Thoracic aorta (tissue), 2 donors: ENCODE measurements at places on chromosomes 1 and 21. TPM values are rescaled to one million over a fixed set of nuclear protein-coding genes. Genes with fewer than 3 reads are reported as not detected.

GRCh38 chr1:64921771-64922170 is 44.6 kb downstream of the JAK1 start:
- H3K36me3 ChIP-seq = no peaks in the 10 kb centered on the region
- H3K27ac ChIP-seq = no peak overlapping the region
- no peak for DNase-seq
- no peaks in the 10 kb centered on the region for H3K27me3 ChIP-seq
- H3K4me3 ChIP-seq = no peak overlapping the region

DNA sequence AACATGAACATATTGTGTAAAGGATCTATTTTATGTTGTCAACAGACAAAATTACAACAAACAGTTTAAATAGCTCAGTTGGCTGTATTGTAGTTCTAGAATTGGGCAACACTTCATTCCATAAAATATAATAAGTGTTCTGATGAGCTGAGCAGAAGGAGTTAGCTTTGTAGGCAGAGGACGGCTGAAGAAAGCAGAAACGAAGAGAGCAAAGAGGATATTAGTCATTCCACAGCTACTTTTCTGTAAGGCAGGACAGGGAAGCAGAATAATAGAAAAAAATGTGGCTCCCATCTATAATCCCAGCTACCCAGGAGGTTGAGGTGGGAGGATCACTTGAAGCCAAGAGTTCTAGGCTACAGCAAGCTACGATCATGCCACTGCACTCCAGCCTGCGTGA is 20.2 kb upstream of the IVNS1ABP start:
- H3K27ac ChIP-seq = no peak overlapping the region
- H3K4me1 ChIP-seq = no peaks in the 10 kb centered on the region
- no peaks in the 10 kb centered on the region for H3K27me3 ChIP-seq
- DNase-seq = no peak
- H3K36me3 ChIP-seq = no peaks in the 10 kb centered on the region

GRCh38 chr1:209354111-209354839 is 229.2 kb upstream of the CAMK1G start:
- H3K27me3 ChIP-seq = no peaks in the 10 kb centered on the region
- H3K36me3 ChIP-seq = no peaks in the 10 kb centered on the region
- no peak overlapping the region for H3K4me3 ChIP-seq
- no peaks in the 10 kb centered on the region for H3K4me1 ChIP-seq
- H3K27ac ChIP-seq = no peak overlapping the region
- DNase-seq = peak; percentile 4

- DNase-seq = no peak
- no peak overlapping the region for H3K4me3 ChIP-seq
- no peaks in the 10 kb centered on the region for H3K4me1 ChIP-seq
- H3K27me3 ChIP-seq = no peaks in the 10 kb centered on the region
- no peaks in the 10 kb centered on the region for H3K36me3 ChIP-seq
- no peak overlapping the region for H3K27ac ChIP-seq
Observed at GRCh38 chr1:239952348-239953308, 139.1 kb upstream of the FMN2 start.

GRCh38 chr1:240149484-240150094 is 57.9 kb downstream of the FMN2 start:
- H3K27ac ChIP-seq = no peak overlapping the region
- no peak overlapping the region for H3K4me3 ChIP-seq
- H3K27me3 ChIP-seq = no peaks in the 10 kb centered on the region
- no peaks in the 10 kb centered on the region for H3K4me1 ChIP-seq
- no peaks in the 10 kb centered on the region for H3K36me3 ChIP-seq
- no peak for DNase-seq

DNA sequence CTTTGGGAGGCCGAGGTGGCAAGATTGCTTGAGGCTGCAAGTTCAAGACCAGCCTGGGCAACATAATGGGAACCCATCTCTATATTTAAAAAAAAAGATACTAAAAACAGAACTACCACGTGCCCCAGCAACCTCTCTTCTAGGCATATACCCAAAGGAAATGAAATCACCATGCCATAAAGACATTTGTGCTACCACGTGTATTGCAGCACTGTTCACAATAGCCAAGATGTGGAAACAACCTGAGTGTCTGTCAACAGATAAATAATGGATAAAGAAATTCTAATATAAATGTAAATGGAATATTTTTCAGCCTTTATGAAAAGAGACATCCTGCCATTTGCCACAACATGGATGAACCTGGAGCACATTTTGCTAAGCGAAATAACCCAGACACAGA is 128.6 kb downstream of the PCNX2 start:
- no peaks in the 10 kb centered on the region for H3K36me3 ChIP-seq
- no peak overlapping the region for H3K27ac ChIP-seq
- H3K4me3 ChIP-seq = no peak overlapping the region
- H3K27me3 ChIP-seq = no peaks in the 10 kb centered on the region
- no peaks in the 10 kb centered on the region for H3K4me1 ChIP-seq

- H3K27ac ChIP-seq = peak overlapping the region; percentile 94
- H3K36me3 ChIP-seq = no peaks in the 10 kb centered on the region
- peak overlapping the region; percentile 93 for H3K4me3 ChIP-seq
- H3K4me1 ChIP-seq = peaks cover 34% of the 10 kb centered on the region
- no peak for DNase-seq
Observed at GRCh38 chr1:198155253-198155652, 1.5 kb upstream of the NEK7 start.

DNA sequence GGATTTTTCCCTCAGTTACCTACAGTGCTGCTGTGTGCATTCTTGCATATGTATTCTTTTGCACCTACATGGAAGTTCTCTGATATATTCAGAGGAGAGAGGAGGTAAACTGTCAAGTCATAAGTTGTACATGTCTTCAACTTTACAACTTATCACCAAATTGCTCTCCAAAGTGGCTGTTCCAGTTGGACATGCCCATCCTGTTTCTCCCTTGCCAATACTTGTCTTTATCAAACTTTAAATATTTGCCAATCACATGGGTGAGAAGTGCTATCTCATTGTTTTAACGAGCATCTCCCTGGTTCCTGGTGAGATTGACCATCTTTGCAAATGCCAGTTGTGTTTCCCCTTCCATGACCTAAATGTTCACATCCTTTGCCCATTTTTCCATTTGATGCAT is 88.2 kb downstream of the KIF26B start:
- H3K36me3 ChIP-seq = no peaks in the 10 kb centered on the region
- no peaks in the 10 kb centered on the region for H3K27me3 ChIP-seq
- H3K27ac ChIP-seq = no peak overlapping the region
- no peak for DNase-seq
- H3K4me1 ChIP-seq = no peaks in the 10 kb centered on the region

GRCh38 chr1:43444836-43445235 is 8.9 kb downstream of the HYI start:
- no peak for DNase-seq
- peaks cover 96% of the 10 kb centered on the region for H3K36me3 ChIP-seq
- no peak overlapping the region for H3K27ac ChIP-seq
- H3K4me1 ChIP-seq = no peaks in the 10 kb centered on the region

- peaks cover 24% of the 10 kb centered on the region for H3K4me1 ChIP-seq
- no peak overlapping the region for H3K27ac ChIP-seq
- no peaks in the 10 kb centered on the region for H3K36me3 ChIP-seq
- DNase-seq = no peak
- no peak overlapping the region for H3K4me3 ChIP-seq
Observed at GRCh38 chr1:182193908-182194550, 132.5 kb upstream of the ZNF648 start.

- H3K27me3 ChIP-seq = no peaks in the 10 kb centered on the region
- H3K36me3 ChIP-seq = no peaks in the 10 kb centered on the region
- no peak for DNase-seq
- no peak overlapping the region for H3K27ac ChIP-seq
Observed at GRCh38 chr21:20760221-20760620, 238.0 kb upstream of the NCAM2 start.

DNA sequence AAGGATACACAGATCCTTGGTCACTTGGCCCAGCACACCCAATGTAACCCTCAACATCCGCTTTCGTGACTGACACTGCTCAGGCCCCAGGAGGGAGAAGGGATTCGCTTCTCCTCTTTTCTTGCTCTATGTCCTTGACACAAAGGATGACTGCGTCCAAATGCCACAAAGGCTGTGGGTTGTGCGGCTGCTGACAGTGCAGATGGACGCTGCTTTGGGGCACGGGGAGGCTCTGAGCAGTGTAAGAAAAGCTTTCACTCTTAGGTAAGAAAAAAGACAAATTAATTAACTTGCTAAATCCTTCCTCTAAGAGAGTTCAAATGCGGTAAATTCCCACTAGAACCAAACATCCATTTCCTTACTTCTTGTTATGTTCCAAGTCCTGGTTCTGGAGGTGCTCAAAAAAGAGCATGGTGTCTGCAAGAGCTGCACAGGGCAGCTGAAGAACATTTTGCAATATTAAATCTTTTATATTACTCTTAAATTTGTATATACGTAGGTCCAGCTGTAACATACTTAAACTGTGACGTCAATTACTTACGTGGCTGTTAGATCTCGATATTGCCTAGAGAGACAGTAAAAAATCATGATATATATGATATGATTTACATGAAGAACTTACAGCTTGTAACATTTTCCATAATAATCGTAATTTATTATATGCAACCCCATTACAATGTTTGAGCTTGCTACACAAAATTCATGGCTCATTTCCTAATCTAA is 19.4 kb upstream of the EPHB2 start:
- no peaks in the 10 kb centered on the region for H3K27me3 ChIP-seq
- no peaks in the 10 kb centered on the region for H3K4me1 ChIP-seq
- H3K36me3 ChIP-seq = no peaks in the 10 kb centered on the region
- H3K27ac ChIP-seq = no peak overlapping the region
- H3K4me3 ChIP-seq = no peak overlapping the region

GRCh38 chr1:119909890-119910596 is 13.7 kb upstream of the ADAM30 start:
- no peak overlapping the region for H3K4me3 ChIP-seq
- H3K36me3 ChIP-seq = peaks cover 6% of the 10 kb centered on the region
- H3K27ac ChIP-seq = no peak overlapping the region
- DNase-seq = no peak
- H3K27me3 ChIP-seq = no peaks in the 10 kb centered on the region

DNA sequence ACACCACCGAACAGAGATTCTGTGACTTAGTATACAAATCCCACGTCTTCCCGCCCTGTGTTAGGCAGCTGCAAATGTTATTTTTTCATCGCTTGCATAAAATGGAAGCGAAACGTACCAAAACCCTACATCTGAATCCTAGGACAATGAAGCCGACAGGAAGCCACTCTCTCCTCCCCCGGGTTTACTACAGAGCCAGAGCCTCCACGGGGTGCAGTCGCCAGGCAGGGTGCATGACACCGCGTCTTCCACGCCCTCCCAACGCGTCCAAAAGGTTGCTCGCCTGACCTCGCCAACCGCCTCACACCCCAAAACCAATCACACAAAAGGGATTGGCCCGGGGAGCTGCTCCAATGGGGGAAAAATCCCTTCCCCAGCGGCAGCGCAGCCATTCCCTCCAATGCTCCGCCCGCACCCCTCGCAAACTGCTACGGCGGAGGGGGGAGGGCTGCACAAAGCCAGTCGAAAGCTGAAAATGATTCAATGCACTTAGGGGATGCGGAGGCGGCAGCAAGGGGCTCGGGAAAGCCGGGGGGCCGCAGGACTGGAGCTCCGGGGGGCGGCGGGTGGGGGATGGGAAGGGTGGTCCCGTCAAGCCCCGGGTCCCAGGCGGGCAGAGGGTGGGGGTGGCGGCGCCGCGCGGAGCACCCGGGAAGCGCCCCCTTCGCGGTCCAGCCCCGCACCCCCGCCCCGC is 701 bp downstream of the CEP170 start:
- H3K27me3 ChIP-seq = no peaks in the 10 kb centered on the region
- peak overlapping the region; percentile 98 for H3K4me3 ChIP-seq
- H3K4me1 ChIP-seq = peaks cover 41% of the 10 kb centered on the region
- peak overlapping the region; percentile 98 for H3K27ac ChIP-seq
- peak; percentile 13 for DNase-seq

DNA sequence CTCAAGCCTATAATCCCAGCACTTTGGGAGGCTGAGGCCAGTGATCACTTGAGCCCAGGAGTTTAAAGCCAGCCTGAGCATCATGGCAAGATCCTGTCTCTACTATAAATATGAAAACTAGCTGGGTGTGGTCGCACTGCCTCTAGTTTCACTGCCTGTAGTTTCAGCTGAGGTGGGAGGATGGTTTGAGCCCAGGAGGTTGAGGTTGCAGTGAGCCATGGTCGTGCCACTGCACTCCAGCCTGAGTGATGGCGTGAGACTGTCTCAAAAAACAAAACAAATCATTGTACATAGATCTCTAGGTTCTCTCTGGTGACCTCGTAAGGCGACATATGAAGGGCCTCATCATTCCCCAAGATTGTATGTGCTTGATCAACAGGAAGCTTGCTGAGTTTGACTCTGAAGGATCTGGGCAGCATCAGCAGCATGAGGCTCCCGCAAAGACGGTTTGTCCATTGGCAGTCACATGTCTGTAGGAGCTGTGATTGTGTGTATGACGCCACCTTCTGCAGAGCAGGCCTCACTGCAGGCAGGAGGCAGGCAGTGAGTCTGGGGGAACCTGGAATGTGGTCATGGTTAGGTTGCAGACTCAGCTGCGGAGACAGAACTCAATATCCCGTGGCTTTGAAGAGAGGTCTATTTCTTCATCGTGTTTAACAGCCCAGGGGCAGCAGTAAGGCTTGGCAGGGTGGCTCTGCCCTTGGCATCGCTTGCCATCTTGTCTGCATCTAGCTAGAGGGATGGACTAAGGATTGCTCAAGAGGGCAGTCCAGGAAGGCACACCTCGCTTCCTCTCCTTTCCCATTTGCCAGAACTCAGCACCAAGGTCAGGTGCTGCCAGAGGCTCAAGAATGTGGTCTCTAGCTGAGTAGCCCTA is 14.0 kb downstream of the ATP5PO start:
- H3K4me1 ChIP-seq = peaks cover 25% of the 10 kb centered on the region
- peaks cover 8% of the 10 kb centered on the region for H3K36me3 ChIP-seq
- H3K4me3 ChIP-seq = no peak overlapping the region
- peak overlapping the region; percentile 41 for H3K27ac ChIP-seq

- no peaks in the 10 kb centered on the region for H3K27me3 ChIP-seq
- H3K4me3 ChIP-seq = no peak overlapping the region
- H3K36me3 ChIP-seq = no peaks in the 10 kb centered on the region
Observed at GRCh38 chr21:42387164-42387563, 8.7 kb downstream of the TMPRSS3 start.

GRCh38 chr1:116371752-116372151 is 1.3 kb upstream of the ATP1A1 start:
- H3K4me1 ChIP-seq = peaks cover 31% of the 10 kb centered on the region
- no peak for DNase-seq
- no peaks in the 10 kb centered on the region for H3K36me3 ChIP-seq

DNA sequence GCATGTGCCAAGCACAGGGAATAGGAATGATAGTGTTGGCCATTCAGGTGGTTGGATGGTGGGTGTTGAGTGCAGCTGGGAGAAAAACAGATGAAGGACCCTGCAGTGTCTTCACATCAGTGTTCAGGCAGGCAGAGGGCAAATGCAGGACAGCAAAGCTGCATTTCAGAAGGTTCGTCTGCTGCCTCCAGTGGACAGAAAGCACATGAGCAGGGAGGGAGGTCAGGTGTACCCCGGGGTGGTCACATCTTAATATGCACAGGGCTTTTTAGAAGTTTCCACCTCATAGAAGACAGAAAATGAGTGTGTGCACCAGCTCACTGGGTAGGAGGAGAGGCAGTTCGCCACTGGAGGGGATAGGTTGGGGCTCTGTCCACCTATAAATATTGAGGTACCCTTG is 184.9 kb downstream of the SLC35F3 start:
- H3K4me3 ChIP-seq = no peak overlapping the region
- no peak for DNase-seq

MMP23B gene
- 201 TPM for total RNA-seq

KPRP gene
- total RNA-seq = not detected

KIF21B gene
- 4.2 TPM for total RNA-seq

CITED4 gene
- 53.5 TPM for total RNA-seq

SPATA45 gene
- not detected for total RNA-seq

IGSF3 gene
- total RNA-seq = 1.5 TPM

OPTC gene
- not detected for total RNA-seq

ATP6V1G3 gene
- not detected for total RNA-seq

SYT2 gene
- under 0.01 TPM for total RNA-seq

CD53 gene
- total RNA-seq = 55.6 TPM

AQP10 gene
- total RNA-seq = not detected

VSIG8 gene
- not detected for total RNA-seq

AXDND1 gene
- not detected for total RNA-seq

MATN1 gene
- not detected for total RNA-seq

CRYAA gene
- total RNA-seq = not detected
